NCI-H226 (cell line): ENCODE measurements at places on chromosomes 1 and 21.

DNA sequence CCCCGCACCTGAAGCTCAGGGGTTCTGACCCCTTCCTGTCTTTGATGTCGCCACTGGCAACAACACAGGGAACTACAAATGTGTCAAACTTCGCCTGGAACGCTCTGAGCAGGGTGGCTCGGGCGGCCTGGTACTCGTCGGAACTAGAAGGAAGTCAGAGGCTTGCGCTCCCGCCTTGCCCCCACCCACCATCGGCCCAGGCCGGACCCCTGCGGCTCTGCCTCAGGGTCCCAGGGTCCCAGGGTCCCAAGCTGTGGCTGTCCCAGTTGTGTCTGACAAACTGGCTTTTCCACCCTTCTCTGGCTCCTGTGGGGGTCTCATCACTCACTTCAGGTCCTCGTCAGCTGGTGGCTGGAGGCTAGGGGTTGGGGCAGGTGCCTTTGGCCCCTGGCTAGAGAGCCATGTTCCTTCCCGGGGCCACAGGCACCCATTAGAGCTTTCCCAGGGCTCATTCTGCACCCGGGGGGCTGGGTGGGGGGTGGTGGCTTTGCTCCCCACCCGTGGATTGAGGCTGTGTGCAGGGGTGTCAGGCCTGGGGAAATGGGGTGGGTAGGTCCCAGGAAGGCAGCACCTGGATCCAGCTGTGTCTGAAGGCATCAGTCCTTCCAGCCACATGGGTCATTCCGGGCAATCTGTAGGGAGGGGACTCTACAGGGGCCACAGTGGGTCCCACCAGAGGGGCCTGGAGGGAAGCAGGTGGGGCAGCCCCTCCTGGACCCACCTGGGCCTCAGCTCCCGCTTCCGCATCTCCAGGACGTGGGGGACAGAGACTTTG lies 8.0 kb upstream of the TMEM52 start:
- no peak for DNase-seq

DNA sequence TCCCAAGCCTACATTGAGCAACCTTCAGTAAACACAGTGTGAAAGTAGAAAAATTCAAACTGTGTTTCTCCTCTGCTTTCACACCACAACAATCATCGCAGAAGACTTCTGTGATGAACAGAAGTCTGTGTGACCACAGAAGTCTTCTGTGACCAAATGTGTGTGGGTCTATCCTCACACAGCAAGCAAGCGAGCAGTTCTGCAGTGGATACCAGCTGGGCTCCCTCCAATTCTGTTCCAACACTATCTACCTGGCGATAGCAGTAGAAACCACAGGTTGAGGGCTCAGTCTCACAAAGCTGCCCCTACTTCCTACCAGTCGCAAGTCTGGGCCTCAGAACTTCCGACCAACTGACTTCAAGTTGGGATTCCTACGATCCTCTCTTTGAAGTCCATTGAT lies 21.0 kb upstream of the RAP1A start:
- DNase-seq, result no peak

GRCh38 chr1:165356876-165357275 lies 361 bp upstream of the LMX1A start:
- no peak for DNase-seq

DNA sequence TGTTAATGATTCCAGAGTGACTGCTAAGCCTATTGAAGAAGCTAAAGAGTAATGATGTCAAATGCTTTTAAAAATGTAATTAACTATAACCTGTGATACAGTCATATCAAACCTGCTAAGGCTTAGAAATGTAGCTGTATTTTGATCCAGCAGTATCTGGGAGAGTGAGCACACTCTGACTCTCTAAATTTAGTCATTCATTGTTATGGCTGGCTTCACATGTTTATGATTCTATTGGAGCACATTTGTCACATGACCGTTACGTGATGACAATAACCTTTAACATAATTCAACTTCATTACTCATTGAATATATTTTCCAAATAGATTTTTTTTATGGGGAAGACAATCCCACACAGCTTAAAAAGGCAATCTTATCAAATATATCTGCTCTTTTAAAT lies 587.1 kb downstream of the LMO4 start:
- no peak for DNase-seq

DNA sequence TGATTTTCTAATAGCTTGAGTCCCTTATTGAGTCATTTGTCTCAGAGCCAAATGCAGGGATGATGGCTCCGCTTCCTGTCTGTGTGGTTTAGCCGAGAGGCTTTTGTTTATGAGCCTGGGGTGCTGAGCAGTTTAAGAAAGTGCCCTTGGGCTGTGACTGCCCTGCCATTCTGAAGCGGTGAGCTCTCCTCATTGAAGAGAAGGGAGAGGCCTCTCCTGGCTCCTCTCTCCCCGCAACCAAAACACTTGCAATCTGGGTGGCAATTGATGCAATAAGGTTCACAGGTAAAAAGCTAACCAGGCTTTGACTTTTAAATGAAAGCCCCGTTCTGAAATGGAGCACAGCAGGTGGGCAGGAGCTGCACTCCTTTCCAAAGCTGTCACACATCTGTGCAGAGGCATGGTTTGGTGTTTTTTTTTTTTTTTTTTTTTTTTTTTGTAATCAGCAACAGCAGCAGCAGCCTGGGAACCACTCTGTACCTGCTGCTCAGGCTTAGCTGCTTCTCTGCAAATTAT lies 403.7 kb downstream of the SIPA1L2 start:
- DNase-seq, result peak; percentile 50

DNA sequence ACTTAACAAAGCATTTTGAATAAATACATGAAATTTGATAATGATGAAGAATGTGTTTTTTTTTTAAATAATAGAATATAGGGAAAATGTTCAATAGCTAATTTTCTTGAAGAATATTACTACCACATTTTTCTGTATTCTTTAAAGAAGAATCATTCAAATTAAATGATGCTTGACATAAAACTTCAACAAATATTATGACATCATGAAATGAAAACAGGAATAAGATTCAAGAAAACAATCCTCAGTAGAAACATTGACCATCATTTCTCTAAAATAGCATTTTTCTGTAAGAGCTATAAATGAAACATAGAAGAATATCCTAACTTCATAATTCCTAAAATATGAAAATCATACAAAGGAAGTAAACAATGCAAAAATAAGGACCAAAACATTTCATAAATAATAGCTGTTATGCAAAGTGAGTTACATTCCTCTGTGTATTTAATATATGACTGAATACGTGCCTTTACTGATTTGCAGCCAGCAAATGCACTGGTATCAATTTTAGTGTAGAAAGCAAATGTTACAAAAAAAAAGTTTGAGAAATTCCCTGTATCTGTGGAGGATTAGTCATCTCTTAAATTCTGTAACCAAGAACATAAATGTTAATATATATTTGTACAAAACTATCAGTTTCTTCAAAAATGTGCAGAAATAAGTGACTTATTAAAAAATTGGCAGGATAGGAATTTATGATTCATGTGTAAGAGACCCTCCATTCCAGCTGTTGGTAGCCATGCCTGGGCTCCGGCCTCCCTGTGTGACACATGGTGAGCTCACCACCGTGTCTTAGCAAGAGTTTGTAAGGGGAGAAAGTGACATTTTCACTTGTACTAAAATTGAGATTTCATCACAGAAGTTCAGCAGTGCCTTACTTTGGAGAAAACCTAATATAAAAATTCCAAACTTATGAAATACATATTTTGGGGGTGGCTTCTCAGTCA lies 15.0 kb upstream of the PTPN14 start:
- DNase-seq, result no peak

DNA sequence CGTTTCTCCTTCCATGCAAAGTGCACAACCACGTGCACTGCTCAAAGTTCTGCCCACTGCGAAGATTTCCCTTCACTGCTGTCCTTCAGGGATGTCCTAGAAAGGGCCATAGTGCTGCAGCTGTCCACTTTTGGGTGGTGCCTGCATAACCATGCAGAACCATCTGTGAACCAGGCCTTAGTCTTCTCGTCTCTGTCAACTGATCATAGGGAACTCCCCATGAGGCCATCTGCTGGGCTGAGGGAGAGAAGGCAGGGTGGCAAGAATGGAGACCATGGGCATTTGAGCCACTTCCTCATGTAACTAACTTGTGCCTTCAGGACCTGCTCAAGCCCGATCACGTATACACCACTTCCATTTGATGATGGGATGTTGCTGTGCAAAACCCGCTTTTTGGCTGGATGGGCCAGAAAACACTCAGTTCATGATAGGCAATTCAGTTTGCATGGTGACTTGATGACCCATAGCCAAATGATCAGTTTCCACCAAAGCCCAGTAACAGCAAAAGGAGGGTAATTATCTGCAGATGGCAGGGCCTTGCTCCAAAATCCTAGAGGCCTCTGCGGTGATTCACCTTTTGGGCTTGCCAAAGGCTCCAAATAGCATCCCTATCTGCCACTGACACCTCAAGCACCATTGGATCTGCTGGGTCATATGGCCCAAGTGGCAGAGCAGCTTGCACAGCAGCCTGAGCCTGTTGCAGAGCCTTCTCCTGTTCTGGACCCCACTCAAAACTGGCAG lies 9.5 kb downstream of the ST6GALNAC5 start:
- DNase-seq, result no peak

GRCh38 chr1:27678747-27679146 lies 6.8 kb upstream of the IFI6 start:
- DNase-seq, result no peak

DNA sequence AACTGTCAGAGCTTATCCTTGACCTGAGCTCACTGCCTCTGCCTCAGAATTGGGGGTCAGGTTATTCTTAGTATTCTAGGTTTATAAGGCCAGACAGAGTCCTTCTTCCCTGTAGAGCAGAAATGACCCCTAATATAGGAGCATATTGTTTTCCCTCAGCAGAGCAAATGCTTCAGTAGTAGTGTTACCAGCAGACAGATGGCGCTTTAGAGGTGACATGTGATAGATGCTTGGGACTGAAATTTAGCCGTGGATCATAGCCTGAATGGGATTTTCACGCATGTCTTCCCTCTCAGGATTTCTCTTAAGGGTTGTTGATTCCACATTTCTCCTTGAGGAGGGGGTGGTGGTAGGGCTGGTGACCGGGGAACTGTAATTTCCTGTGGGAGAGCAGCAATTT lies 24.5 kb downstream of the ADARB1 start:
- no peak for DNase-seq

- DNase-seq, result no peak
Measured at GRCh38 chr1:58529284-58529683, 17.2 kb downstream of the OMA1 start.

DNA sequence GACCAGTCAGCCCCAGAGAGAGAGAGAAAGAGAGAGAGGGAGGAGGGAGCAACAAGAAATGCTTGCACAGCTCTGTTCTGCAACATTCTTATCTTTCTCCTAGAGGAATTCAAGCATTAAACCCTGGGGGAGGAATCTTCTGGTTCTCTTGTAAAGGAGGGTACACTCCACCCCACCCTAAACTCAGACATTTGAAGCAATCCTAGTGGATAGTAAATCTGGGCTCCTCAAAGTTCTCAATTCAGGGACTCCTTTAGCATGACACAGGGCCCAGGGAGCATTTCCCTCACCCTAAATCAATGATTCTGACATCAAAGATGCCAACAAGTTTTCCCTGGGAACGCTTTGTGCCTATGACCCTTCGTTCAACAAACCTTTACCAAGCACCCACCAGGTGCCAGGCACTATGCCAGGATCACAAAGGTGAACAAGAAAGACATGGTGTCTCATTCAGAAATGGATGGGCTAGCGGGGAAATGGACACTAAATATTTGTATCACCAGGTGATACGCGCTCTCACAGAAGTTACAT lies 11.9 kb upstream of the CAPN2 start:
- DNase-seq, result peak; percentile 68

- peak; percentile 80 for DNase-seq
Measured at GRCh38 chr1:94654031-94654430, 112.5 kb upstream of the F3 start.

DNA sequence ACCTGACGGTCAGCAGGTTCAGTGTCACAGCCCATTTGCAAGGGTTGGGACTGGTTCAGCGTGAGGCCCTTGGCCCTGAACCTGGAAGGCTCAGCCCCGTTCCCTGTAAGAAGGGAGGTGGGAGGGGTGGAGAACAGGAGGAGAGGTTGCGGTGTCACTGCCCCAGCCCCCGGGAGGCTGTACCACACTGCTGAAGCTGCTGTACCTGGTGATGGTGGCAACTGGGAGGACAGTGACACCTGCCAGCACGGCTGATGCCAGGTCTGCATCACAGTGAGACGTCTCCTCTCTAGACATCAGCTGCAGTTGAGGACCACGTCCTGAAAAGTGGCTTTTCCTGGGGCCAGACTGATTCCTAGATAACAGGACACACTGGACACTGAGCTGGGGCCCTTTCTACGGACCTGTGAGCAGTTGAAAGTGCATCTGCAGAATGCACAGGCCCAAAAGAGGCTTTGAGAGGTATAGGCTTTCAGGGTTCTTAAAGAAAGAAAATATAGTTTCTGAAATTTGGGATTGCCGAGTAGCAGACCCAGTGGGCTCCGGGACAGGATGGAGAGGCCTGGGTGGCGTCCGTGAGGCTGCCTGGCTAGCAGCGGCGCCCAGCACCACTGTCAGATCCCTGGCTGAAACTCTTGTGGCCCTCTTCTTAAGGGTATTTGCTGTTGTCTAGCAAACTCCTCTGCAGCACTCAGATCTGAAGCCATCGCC lies 47.7 kb downstream of the COQ8A start:
- no peak for DNase-seq

- no peak for DNase-seq
Measured at GRCh38 chr1:236201786-236202185, 59.4 kb downstream of the GPR137B start.

DNA sequence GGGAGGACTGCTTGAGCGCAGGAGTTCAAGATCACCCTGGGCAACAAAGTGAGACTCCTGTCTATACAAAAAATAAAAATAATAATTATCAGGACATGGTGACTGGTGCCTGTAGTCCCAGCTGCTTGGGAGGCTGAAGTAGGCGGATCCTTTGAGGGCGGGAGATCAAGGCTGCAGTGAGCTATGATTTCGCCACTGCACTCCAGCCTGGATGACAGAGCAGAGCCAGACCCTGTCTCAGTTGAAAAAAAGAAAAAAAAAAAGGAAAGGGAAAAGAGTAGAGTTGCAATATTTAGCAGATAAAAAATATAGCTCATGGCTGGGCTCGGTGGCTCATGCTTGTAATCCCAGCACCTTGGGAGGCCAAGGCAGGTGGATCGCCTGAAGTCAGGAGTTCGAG lies 3.3 kb upstream of the S1PR1 start:
- DNase-seq, result no peak

GRCh38 chr21:37230632-37231248 lies 36.4 kb downstream of the VPS26C start:
- no peak for DNase-seq

GRCh38 chr1:208369045-208369444 lies 124.9 kb upstream of the PLXNA2 start:
- no peak for DNase-seq

GRCh38 chr1:228174482-228175315 lies 9.1 kb downstream of the IBA57 start:
- no peak for DNase-seq

GRCh38 chr1:201376464-201377374 lies 761 bp downstream of the TNNT2 start:
- peak; percentile 86 for DNase-seq

DNA sequence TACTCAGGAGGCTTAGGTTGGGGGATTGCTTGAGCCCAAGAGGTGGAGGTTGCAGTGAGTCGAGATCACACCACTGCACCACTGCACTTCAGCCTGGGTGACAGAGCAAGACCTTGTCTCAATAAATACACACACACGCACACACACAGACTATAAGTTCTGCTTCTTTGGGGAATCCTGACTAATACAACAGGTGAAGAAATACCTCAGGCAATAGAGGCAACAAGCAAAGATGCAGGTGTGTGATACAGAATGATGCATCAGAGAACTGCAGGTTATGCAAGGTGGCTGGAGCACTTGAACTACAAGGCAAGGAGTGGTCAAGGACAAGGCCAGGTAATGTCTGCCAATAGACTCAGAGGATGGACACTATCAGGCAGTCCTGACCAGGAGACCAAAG lies 117.6 kb upstream of the ZNF678 start:
- no peak for DNase-seq

GRCh38 chr1:210855440-210855839 lies 278.5 kb downstream of the KCNH1 start:
- no peak for DNase-seq
